ENCODE measurements at places on chromosomes 2 and 18.

- no peak for DNase-seq
These were observed 19.4 kb downstream of the DYTN start for GRCh38 chr2:206698811-206699210.

- no peak for DNase-seq
These were observed 39.1 kb downstream of the MRPL35 start for GRCh38 chr2:86238354-86238753.

DNA sequence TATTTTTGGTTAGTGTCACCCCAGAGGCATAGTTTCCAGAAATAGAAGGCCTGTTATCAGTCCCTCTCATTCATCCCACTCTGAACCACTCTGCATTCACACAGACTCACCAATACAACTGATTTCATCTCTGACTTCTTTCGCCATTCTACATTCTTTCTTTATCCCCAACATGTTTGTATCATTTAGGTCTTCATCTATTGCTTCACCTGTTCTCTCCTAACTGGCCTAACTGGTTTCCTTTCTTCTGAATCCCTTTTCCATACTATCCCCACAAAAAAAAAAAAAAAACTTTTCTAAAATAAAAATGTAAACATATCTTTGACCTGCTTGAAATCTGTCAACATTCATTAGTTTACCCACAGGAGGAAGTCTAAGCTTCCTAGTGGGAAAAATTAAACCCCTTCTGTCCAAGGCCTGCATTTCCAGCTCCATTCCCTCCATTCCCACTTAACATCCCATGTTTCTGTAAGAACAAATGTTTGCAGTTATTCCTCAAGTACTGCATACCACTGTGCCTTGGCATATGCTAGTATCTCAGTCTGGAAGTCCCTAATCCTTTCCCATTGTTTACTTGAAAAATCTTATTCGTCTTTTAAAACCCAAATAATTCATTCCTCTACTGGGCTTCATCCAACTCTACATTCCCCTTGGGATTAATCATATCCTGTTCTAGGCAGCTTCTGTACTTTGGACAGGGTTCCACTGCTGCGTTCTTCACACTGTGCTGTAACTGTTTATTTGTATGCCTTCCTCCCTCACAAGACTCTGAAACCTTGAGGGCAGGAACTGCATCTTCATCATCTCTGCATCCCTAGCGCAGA lies 68.5 kb downstream of the FIGN start:
- no peak for DNase-seq

DNA sequence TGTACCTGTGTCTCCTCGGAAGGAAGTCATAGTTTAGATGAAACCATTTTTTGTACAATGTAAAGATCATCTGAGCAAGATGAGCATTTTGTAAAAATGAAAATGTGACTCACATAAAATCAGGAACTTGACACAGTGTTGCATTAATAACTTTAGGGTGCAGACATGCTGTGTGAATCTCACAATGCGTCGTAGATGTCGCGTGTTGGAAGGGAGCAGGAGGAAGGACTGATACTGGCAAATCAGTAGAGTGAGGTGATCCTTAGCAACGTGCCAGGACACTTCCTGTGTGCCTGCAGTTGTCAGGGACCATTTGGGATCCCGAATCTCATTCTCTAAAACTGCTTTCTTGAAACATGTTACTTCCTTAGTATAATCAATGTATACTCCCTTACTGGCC lies 103.1 kb downstream of the SH3BP4 start:
- no peak for DNase-seq

- no peak for DNase-seq
These were observed 93.5 kb upstream of the NEDD4L start for GRCh38 chr18:57950542-57950941.

- no peak for DNase-seq
These were observed 52.9 kb downstream of the SATB2 start for GRCh38 chr2:199404841-199405240.

DNA sequence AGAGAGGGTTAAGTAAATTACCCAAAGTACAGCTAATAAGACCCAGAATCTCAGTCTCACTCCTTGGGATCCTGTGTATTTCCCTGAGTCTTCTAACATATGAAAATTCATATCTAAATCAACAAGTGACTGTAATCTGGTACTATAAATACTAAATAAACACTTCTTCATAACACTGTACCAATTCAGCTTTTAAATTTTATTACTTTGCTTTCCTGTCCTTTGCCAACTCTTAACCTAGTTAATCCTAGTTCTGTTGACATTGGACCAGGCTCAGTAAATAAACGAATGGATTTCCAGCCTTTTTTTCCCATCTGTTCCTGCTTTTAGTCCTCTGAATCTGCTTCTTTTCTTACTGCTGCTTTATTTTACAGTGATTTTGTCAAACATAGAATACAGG lies 13.8 kb downstream of the MRPL35 start:
- no peak for DNase-seq

DNA sequence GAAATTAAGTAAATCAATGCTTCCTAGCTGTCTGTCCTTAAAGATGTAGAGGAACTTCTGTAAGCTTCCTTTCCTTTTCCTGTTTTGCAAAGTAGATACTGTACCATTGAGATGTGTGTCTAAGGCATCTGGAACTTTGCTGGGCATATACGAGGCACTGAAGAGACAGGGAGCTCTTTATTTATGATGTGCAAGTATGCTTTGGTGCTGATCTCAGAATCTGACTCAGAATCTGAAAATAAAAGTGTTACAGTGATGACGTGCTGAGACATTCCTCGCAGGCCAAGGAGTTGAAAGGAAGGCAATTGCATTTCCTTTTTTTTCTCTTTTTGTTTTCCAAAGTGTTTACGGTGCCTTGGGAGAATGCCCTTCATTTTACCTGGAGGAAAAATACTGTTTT lies 230.9 kb upstream of the RGPD4 start:
- no peak for DNase-seq

DNA sequence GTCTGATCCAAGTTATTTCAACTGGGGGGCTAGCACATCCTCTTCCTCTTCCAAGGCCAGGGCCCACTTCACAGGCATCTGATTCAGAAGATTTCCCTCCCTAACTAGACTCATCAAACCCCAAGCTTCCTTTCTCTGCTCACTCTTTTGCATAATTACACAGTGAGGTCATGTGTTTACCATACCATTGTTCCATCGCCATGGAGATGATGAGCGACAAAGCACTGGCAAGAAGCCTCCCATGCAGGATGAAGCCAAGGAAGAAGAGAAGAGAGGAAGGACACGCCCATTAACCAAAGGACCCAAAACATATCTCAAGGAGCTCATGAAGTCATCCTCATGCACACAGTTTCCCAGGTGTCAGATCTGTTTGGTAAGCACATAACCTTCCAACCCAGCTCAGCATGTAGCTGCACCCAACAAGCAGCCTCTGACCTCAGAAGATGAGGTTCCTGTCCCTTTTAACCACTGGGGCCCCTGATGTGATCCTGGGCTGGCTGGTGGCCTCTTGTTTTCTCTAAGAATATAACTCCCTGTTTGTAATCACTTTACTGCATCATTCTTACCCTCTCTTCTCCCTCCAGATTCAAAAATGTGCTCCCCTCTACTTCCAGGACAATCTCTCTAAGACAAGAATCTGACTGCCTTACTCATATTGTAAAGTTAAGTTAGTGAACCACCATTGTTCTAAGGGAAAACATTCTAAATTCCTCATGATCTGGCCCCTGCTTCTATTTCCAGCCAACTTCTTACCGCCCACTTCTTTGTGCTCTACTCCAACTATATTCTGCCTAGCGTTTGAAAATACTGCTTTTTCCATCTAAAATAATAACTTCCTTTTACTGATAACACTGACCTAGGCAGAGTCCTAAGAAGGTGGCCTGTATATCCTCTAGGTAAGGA lies 190.1 kb downstream of the TTC32 start:
- no peak for DNase-seq

DNA sequence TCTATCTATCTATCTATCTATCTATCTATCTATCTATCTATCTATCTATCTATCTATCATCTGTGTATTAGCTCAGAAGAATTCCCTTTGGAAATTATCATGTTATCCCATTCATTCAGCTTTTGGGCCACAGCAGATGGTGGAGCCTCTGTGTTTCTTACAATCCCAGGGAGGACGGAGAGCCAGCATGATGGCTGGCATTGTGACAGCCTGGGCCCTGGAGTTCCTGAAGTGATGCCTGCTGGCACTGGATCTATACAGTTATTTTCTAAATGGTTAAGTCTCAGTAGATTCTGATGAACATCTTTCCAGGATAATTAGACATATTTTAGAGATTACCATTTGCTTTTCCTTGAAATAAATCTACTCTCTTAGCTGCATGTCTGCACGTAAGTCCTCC lies 385.4 kb upstream of the NXPH2 start:
- no peak for DNase-seq

DNA sequence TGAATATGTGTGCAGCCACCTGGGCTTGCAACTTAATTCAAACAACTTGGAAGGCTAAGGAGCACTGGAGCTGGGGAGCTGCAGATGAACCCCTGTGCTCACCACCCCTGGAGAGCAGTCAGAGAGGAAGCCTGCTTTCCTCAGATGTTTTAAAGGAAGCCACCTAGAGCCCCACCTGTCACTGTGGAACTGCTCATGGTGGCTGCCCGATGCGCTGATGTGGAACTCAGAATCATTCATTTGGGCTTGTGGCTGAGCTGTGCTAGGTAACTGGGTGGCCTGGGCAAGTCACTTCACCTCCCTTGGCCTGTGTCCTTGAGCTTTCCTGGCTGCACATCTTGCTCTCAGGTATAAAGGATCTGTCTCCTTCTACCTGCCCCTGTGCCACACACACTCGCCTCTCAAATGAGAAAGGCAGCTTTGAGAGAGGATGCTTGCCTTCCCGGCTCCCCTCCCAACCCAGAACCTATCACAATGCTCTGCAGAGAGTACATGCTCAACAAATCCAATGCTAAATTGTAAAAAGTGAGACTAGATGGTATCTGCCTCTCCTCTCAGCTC lies 41.3 kb downstream of the BCL11A start:
- no peak for DNase-seq

GRCh38 chr2:130352237-130352636 lies 3.6 kb upstream of the PTPN18 start:
- no peak for DNase-seq

DNA sequence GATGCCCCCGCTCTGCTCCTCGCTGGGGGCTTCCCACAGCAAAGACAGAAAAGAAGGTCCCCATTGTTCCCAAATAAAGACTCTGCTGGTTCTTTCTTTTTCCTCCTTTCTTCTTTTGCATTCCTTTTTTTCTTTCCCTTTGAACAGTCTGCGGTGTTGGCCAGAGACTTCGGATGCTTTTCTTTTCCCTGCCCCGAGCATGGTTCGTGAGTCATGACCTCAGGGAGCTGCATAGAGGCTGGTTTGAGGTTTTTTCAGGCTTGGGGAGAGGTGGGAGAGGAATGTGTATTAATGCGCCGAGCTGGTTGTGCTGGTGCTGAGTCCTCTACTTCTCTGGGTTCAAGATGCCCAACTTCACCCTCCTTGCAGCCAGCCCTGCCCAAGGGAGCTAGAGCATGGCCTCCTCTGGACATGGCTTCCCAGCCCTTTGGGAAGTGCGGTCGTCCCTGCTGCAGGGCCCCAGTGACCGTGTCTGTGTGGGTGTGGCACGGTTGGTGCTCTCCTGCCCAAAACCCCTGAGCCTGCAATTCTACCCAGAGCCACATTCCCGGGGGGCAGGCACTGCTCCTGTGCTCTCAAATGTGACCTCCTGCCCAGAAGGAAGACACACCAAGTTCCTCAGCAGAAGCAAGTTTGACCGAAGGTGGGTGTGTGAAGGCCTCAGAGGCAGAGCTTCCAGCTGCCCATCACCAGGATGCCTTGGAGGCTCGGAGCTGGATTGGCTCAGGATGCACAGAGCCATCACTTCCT lies 9.0 kb upstream of the ARHGEF4 start:
- no peak for DNase-seq

- DNase-seq, result no peak
These were observed 91.2 kb downstream of the POU3F3 start for GRCh38 chr2:104945121-104945520.

- no peak for DNase-seq
These were observed 891.3 kb upstream of the SLC39A10 start for GRCh38 chr2:194765723-194766122.

DNA sequence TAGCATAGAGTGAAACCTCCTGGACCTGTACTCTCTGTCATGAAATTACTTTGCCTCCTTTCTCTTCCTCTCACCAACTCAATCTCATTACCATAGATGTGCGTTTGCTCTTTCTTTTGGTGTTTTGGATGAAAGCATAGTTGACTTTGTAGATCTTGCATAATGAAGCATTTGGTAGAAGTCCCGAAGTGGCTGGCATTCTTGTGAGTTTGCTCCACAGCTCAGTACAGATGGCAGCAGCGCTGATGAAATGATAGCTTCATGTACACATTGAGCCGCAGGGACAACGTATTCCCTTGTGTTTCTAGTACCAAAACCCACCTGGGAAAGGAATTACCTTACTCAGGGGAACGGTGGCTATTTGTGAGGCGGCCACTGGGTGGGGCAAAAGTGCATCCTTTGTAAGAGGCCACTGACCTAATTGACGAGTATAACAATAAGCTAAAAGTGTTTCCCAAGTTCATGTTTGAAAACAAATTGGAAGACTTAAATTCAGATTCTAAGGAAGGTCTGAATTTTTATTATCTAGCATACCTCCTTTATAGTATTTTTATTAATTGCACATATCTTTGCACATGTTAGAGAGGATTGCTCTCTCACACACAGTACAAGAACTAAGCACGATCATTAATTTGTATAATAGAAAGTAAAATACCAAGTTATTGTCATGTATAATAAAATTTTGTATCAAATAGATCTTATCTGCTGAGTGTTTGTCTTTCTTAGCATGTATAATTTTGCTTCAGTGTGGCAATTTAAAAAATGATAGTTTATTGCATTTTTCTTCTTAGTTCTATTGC lies 25.4 kb upstream of the CDH7 start:
- no peak for DNase-seq

DNA sequence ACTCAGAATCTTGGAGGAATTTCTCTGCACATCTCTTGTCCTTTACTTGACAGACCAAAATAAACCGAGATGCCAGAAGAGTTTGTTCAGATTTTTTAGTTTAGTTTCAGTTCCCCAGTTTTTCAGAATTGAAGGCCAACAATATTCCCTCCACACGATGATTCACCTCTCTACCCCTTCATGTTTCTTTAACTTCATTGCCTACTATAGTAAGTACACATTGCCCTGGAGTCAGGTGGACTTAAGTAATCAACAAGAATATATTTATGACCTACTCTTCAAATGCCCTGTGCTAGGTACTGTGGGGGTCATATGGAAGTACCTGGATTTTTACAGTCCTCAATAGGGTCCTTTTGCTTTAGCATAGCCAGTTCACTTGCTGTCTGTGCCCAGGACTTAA lies 79.6 kb upstream of the CTLA4 start:
- no peak for DNase-seq

GRCh38 chr2:197575987-197576386 lies 60.1 kb downstream of the MOB4 start:
- no peak for DNase-seq

DNA sequence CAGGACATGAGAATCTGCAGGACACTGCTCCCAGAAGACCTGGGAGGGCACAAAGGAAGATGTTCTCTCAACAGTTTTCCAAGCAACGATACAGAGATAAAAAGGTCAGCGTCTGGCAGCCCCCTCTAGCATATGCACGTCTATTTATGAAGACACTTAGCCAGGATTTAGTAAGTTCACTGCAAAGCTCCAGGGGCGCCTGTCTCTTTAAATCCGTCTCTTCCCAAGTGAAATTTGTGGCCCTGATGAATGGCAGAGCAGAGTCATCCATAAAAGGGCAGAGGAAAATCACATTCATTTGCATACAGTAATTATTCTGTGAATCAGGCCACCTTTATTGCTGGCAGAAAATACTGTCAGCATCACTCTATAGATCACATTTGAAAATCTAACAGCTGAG lies 390.9 kb upstream of the SMIM21 start:
- no peak for DNase-seq

Data from cortex of kidney (tissue), 1 donor.